ENCODE measurements at places on chromosomes 6 and 20. TPM values are rescaled to one million over a fixed set of nuclear protein-coding genes. Genes with fewer than 3 reads are reported as not detected.

The PLTP gene
- total RNA-seq: 5.6 TPM

The GNMT gene
- 0.50 TPM for total RNA-seq

The MAS1 gene
- not detected for total RNA-seq

The PTGIS gene
- 0.21 TPM for total RNA-seq

GRCh38 chr20:11686195-11686594 lies 231.5 kb upstream of the BTBD3 start:
- no peak for DNase-seq

GRCh38 chr6:3426091-3426926 lies 30.5 kb downstream of the SLC22A23 start:
- no peak for DNase-seq

GRCh38 chr20:24789877-24790276 lies 159.2 kb upstream of the CST7 start:
- no peak for DNase-seq

DNA sequence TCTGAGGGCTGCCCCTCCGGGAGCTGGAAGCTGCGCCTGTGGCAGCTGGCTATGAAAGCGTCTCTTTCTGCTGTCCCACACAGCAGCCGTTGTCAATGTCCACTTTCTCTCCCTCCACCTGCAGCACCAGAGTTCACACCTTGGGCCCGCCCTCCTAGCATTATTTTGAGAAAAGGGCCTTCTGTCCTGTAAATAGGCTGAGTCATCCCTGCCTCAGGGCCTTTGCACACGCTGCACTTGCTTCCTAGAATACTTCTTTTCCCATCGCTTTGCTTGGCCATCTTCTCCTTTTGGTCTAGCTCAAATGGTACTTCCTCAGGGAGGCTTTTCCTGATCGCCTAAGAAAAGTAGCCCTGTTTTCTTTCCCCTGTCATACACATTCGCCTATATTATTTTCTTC lies 69.3 kb upstream of the ZNFX1 start:
- DNase-seq: no peak

- no peak for DNase-seq
Observed at GRCh38 chr6:93235775-93236174, 183.6 kb downstream of the EPHA7 start.

GRCh38 chr6:1917626-1918371 lies 308.1 kb downstream of the FOXC1 start:
- DNase-seq: peak; percentile 74

All from activated CD4-positive, alpha-beta T cell treated with anti-CD3 and anti-CD28 coated beads for 36 hours (primary cell).